Fibroblast of mammary gland (primary cell): ENCODE measurements at places on chromosomes 7 and 10.

- no peak for DNase-seq
Observed at GRCh38 chr7:120077777-120078176, 195.2 kb upstream of the KCND2 start.

- DNase-seq, result no peak
Observed at GRCh38 chr7:102205915-102206314, 80.8 kb upstream of the SH2B2 start.

GRCh38 chr10:15897287-15897686 lies 37.0 kb upstream of the MINDY3 start:
- DNase-seq, result peak; percentile 62

- no peak for DNase-seq
Observed at GRCh38 chr10:499991-500390, 189.5 kb downstream of the DIP2C start.

DNA sequence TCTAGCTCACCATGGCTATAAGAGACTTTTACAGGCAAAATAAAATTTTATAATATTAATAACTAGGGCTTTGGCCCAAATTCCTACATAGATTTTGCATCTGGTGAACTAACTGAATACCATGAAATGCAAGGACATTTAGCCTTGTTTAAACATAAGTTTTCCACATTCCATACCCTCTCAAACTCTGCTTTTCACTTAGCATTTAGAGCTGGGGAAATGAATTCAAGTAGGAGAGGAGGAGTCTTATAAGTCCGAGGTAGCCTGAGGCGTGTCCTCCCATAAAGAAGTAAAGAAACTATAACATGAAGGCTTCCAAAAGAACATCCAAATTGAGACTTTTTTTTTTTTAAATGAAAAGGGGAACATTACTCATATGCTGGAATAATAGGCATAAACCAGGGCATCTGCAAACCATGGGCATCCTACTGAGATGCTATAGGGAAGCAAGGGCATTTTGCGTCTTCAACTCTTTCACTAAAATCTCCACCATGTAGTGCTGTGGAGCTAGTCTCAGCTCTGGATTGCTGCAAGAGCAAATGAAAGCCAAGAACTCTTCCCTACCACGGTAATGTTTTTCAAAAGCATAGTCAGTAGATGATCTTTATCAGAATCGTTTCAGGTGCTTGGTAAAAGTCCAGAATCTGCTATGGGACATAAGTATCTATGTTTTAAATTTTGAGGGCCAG lies 79.1 kb downstream of the PALS2 start:
- DNase-seq, result no peak

DNA sequence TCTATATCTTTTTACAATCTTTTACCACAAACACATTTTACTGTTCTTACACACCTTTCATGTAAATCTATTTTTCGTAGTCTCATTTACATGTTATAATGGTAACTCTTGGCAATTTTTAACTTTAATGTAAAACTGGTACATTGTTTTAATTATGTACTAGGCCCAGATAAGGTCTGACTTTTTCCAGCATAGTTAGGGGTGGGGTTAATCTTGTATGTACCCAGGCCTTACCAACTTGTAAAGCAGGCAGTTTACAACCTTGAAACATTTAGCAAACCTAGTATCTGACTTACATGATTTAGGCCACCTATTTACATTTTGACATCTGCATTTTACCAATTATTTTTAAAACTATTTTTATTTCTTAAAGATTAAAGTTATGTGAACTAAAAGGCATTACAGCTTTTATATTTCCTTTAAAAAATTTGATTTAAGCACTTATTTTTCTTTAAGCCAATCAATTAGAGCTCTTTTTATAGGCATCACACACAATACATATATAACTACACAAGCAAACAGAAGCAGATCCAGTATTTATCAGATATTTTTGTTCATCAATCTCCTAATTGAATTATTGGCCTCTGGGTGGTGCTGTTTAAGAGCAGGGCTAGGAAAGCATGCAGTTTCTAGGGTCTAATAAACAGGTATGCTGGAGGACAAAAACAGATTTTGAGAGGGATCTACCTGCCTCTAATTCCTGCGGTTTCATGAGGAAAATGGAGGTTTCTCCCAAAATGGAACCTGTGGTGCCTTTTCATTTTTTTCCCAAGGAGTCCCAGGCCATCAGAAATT lies 19.7 kb upstream of the CROT start:
- DNase-seq, result no peak

GRCh38 chr7:131061158-131061557 lies 266.5 kb upstream of the MKLN1 start:
- DNase-seq, result no peak

DNA sequence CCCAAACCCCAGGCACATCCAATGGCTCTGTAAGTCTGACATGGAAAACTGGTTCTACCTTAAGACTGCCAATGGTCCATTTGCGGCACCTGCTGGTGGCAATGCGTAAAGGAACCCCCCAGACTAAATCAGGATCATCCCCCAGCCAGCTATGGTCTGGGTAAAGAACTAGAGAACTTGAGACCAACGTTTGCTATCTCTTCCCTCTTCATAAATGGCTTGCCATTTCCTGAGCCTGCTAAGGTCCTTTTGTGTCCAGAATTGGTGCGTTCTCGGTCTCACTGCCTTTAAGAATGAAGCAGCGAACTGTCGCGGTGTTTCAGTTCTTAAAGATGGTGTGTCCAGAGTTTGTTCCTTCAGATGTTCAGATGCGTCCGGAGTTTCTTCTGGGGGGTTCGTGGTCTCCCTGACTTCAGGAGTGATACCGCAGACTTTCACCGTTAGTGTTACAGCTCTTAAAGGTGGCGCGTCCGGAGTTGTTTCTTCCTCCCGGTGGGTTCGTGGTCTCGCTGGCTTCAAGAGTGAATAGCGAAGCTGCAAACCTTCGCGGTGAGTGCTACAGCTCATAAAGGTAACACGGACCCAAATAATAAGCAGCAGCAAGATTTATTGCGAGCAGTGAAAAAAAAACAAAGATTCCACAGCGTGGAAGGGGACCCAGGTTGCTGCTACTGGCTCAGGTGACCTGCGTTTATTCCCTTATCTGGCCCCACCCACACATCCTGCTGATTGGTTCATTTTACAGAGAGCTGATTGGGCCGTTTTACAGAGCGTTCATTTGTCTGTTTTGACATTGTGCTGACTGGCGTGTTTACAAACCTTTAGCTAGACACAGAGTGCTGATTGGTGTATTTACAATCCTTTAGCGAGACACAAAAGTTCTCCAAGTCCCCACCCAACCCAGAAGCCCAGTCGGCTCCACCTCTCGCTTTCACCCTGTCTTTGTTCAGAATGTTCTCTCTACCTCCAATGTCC lies 95.4 kb downstream of the ELMO1 start:
- no peak for DNase-seq

- DNase-seq, result no peak
Observed at GRCh38 chr7:43276547-43276946, 164.1 kb downstream of the HECW1 start.

DNA sequence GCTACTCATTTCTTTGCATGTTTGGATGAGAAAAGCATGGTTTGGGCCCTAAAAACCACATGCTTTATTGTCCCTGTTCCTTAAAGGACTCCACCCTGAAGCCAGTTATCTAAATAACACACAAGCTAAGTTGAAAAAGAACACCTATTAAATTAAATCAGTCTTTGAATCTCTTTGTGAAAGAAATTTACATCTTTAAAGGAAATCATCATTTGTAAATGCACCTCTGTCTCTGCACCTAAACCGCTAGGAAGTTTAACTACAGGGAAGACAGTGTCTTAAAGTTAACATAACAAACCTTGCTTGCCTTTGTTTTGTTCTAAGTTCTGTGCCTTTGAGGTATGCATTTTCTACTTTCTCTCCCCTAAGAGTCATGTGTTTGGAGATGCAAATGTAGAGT lies 52.6 kb downstream of the HTR7 start:
- no peak for DNase-seq

GRCh38 chr10:99671386-99671785 lies 12.1 kb downstream of the ENTPD7 start:
- DNase-seq, result no peak

DNA sequence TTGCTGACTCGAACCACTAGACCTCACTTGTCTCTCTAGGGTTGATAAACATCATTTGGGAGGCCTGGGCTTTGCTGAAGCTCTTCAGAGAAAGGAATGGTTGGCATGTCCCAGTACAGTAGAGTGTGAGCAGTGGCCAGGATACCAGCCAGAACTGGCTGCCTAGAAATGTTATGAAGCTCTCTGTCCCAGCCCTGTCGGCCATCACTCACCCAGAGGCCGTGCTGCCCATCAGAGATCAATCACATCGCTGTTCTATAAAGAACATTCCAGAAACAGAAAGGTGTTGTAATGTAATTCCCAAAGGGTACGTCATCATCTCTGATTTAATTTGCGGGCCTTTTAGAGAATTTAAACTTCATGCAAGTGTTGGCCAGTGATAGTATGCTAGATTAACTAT lies 111.5 kb downstream of the PRPF18 start:
- peak; percentile 59 for DNase-seq

DNA sequence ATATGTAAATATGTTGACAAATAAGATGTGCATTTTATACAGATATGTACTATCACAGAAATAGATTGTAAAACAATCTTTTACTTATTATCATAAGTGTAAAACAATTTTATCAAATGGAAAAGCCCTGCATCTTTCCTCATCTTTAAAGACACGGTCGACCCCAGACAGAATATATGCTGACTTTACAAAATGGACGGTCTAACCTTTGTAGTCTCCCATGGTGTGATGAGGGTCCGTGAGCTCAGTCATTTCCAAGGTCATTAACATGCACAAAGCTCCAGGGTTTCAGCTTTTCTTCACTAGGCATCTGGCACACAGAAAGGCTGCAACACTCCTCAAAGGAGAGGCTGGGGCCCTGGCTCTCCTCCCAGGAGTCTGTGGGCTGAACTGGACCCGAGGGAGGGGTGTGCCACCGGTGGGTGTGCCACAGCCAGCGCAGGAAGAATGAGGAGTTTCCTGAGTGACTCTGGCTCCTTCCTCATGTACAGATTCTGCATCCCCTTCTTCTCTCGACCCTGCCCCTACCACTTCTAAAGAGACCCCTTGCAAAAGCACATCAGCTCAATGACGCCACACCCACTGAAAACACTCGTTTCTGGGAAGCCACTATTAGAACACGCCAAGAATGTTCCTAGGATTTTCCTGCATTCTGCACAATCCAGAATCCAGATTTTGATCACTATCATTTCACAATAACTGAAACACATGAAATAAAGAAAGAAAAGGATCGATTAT lies 26.2 kb upstream of the ABLIM1 start:
- DNase-seq, result peak; percentile 16

- DNase-seq, result no peak
Observed at GRCh38 chr10:122663516-122664130, 36.0 kb downstream of the C10orf120 start.

- peak; percentile 64 for DNase-seq
Observed at GRCh38 chr10:178208-178607, 43.0 kb downstream of the ZMYND11 start.

DNA sequence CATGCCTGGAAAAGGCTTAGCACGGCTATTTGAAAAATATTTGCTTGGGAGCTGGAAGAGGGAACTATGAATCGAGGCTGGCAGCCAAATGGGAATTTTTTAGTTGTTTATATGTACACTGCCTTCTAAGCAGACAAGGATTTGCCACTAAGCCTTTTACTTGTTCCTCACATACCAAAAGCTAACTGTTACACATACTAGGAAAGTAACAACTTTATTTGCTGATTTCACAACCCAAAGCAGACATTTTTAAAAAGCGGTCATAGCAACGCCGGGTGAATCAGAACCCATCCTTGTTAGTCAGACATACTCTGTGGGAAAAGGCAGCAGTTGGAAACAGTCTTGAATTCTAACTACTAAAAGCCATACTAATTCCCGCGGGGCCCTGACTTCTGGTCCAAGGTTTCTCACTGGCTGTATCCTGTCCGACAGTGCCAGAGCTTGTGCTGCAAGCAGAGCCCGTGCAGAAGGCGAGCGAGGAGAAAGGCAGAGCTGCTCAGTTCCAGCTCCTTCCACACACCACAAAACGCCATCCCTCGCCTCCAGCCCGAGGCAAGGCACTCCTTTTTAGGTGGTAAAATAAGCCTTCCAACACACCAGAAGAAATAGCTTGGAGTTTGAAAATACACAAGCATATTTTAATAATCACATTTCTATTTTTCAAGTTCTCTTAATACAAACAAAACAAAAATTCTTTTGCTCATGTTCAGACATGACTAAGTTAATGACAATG lies 89.2 kb downstream of the RNF216 start:
- DNase-seq, result peak; percentile 99

DNA sequence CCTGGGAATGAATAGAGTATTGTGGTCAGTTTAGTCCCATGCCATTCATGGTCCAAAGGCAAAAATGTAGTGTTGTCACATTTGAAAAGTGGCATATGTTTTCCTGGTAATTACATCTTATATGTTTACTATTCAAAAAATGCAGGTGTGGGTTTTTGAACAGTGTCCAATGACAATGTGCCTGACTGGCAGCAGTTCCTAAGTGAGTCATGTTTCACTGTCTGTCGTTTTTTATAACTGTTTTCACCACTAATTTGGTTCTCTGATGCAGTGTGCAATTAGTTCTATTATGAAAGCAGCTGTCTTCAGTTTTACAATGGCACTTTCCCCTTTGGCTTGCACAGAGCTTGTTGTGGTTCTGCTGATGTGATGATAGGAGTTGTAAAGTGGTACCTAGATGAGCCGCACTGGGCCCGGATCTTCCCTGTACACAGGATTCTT lies 162.3 kb downstream of the SEM1 start:
- DNase-seq, result no peak
